GM06990 (cell line): ENCODE measurements at places on chromosomes 1 and 21.
A peak's percentile ranks its signal among the peaks of the same experiment; 100 is the strongest.

DNA sequence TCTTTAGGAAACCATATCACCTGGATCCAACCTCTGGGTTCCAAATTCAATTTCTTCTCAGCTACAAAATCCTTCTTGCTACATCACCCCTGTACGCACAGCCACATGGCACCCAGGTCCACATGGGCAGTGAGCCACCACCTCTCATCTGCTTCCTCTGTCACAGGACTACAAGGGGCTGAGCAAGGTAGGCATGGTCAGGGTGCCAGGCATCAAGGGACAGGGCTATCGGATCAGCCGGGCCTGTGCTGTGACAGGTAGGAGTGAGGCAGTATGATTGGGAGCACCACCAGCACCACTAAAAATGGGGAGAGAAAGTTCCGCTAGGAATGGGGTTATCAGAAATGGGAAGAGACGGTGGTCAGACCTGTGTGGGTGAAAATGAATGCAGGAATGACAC lies 29.4 kb downstream of the S100A6 start:
- no peak for DNase-seq

- DNase-seq, result no peak
Measured at GRCh38 chr1:23216771-23217420, 406 bp downstream of the HTR1D start.

DNA sequence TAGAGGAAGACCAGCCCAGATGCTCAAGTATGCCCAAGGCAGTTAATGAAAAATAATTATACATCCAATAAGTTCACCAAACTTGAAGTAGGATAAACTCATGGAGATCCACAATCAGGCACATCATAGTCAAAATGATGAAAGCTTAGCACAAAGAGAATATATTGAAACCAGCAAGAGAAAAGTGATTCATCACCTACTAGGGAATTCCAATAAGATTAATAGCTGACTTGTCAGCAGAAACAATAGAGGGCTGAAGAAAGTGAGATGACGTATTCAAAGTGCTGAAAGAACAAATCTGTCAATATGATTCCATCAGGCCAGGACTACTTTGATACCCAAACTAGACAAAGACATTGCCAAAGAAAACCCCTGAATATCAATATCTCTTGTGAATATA lies 251.7 kb upstream of the BEND5 start:
- DNase-seq, result no peak

GRCh38 chr1:109034382-109034781 lies 7.5 kb downstream of the WDR47 start:
- DNase-seq, result no peak

DNA sequence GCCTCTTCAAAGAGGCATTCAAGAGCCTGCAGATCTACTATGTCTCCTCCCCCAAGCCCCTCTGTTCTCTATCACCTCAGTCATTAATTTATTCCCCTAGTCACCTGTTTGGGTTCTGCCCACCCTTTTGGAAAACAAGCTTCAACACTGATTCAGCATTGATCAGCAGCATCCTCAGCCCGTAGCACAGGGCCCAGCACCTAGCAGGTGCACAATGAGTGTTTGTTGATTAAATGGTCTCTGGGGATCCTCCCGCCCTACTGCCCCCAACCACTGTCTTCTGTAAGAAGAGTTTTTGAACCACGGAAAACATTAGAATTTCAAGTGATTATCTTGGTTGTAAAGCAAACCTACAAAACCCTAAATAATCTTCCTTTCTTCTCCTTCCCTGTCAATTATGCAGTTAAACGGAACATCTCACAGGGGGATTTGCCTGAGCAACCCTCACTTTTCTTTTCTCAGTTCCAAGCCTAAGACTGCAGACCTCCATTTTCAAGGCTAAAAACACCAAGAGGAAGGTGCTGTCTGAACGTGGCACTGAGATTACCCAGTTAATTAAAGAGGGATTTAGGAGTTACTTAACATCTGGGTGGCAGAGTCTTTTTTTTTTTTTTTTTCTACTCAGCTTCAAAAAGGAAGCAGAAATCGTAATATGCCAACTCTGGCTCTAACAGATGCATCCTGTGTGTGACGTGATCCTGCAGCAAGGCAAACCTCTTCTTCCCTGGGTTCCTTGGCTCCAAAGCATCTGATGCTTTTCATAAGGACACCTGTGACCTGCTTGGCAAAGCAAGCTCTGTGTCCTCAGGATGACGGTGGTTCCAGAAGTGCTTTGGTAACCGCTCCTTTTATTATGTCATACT lies 163.0 kb downstream of the KAZN start:
- no peak for DNase-seq

DNA sequence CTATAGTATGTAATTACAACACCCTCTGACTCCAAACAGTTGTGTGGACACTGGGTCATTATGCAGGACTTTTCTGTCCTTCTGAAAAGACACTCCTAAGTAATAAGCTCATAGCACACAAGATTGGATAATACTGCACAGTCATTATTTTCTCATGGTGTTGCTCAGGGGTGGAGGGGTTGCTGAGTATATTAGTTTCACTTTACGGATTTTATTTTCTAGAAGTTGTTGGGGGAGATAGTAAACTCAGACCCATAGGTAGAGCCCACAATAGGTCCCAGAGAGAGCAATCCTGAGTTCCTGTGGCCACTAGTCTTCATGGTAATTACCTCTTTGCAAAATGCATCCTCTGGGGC lies 53.4 kb downstream of the DUSP10 start:
- no peak for DNase-seq

GRCh38 chr21:46605767-46606426 lies 1.0 kb upstream of the S100B start:
- peak; percentile 48 for DNase-seq

DNA sequence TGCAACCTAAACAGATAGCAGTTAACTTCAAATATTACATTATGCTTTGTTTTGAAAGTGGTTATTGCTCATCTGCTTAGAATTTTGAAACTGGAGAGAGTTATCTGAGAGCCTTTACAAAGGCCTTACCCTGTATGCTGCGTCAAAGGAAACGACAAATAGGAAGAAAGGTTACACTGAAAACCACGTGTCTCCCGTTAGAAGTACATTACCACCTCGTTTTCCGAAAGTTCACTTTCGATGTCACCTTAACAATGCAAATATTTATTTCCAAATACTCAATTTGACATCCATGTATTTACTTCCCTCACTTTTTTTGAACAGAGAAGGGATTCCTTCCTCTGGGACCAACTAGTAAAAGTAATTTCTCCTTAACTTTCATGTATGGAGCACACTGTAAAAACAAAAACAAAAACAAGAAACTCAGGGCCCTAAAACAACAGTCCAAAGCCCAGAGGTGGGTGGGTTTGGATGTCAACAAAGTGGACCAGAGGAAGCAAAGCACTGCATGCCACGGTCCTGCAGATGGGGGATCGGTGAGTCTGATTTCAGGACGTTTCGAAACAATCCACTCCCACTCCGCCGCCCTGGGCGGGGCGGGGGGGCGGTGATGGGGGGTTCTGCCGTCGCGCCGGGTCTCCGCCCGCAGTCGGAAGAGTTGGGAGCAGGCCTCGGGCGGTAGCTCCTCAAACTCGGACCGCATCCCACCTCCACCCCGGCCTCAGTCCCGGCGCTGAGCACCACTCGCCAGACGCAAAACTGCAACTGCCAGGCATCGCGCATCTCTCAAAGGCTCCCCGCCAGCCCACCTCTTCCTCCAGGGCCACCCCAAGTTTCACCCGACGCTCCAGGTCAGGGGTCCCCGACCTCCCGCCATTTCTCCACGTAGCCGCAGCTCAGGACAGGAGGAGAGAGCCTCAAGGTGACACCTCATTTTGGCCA lies 841 bp downstream of the ADSS2 start:
- peak; percentile 77 for DNase-seq

DNA sequence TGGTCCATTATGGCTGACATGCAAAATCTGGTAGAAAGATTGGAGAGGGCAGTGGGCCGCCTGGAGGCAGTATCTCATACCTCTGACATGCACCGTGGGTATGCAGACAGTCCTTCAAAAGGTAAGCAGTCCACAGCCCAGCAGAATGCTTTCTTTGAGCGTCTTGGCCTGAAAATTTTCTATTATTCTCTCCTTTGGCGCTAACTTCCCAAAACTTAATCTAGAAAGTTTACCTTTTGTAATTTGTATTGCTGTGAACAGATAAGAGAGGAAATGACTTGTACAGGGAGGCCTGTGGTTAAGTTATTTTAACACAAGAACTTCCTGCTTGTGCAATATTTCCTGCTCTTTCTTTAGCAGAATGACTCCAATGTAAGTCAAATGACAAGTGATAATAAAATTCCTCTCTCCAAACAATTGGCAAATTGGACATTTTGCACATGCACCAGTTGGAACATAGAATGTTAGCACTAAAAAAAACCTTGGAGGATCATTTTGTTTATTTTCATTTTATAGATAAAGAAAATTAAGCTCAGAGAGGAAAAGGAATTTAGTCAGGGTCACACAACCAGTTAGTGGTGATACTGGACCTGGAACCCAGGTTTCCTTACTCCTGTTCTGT lies 18.9 kb downstream of the CAP1 start:
- peak; percentile 47 for DNase-seq

DNA sequence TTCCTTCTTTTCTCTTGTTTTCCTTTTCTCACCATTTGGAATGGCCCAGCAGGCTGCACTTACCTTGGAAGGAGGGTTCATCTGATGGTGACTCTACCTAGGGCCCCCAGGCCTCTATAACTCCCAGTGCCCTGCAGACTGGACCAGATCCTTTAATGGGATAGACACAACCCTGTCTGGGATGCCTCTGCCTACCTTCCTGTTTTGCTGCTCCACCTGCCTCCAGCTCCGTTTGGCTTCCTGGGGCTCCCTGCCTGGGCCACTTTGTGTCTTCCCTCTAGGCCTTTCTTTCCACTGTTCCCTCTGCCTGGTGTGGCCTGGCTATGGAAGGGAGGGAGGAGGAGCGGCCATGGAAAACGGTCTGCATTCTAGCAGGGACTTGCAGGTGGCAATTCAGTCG lies 7.5 kb downstream of the PCSK9 start:
- DNase-seq, result no peak

DNA sequence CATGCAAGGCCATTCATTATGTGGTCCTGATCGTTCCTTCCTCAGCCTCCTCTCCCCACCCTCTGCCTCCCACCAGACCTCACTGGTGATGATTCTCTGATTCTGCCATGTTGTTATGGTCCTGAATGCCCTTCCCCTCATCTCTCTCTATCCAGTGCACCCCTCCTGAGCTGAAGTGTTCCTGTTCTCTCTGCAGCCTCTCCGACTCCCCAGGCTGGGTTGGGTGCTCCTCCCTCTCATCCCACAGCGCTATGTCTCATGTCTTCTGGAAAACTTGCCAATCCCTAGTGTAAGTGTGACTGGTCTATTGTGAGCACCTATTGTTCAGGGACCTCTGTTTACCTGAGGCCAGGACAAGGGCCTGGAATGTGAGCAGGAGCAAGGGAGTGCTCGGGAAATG lies 11.1 kb upstream of the PEF1 start:
- DNase-seq, result no peak

DNA sequence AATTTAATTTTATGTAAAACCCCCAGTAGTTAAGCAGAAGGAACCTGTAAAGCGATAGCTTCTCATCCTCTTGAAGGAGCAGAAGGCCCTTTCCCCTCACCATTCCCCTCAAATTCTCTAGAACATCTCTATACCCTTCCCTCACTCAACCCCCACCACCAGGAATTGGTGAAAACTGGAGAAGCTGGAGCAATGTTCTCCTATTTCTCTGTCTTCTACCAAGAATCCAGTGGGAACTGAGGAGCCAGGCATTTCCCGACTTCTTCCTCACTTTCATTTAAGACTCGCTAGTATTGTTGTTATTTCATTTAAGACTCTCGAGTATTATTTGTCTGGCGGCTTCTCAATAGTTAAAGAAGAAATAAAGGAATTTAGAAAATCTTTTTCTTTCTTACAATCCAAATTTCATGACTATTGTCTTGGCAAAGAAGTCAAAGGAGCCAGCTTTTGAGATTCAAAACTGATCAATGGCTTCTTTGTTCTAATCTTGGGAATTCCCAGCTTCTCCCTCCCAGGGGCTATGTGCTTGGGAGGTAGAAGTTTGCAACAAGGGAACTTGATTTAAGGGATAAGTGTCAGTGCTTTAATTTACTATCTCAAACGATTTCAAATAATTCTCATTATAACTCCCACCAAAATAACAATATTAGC lies 253.3 kb upstream of the ADGRL2 start:
- no peak for DNase-seq

- DNase-seq, result no peak
Measured at GRCh38 chr1:22575532-22576149, 12.4 kb downstream of the EPHA8 start.
